ENCODE measurements at places on chromosomes 7 and 10.

DNA sequence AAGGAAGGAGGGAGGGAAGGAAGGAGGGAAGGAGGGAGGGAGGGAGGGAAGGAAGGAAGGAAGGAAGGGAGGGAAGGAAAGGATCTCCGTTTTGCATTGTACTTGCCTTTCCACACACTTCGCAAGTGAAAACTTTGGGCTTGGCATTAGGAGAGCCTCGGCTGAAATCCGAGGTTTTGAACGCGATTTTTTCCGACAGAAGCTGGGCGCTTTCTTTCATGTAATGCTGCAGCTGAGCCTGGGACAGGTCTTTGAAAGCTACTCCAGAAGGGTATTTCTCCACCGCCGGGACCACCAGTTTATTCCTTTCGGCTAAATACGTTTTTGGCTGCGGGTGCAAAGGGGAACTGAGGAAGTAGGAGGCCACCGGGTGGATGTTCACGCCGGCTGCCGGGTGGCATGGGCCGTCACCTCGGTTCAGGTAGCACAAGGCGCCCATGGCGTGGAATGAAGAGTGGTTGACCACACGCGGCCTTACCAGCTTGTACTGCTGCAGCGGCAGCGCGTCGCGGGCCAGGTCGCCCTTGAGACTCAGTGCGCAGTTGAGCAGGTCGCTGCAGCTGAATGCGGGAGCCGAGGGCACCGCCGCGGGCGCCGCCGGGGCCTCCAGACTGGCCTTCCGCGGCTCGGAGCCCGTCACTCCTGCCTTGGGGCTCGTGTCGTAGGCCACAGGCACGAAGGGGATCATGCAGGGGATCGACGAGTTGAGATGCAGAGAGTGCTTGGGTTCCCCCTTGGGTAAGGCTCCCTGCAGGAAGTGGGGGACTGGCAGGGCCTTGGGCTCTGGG is 825 bp downstream of the FEZF1 start:
- DNase-seq, result no peak

GRCh38 chr10:11697718-11698527 is 44.3 kb upstream of the ECHDC3 start:
- no peak for DNase-seq

DNA sequence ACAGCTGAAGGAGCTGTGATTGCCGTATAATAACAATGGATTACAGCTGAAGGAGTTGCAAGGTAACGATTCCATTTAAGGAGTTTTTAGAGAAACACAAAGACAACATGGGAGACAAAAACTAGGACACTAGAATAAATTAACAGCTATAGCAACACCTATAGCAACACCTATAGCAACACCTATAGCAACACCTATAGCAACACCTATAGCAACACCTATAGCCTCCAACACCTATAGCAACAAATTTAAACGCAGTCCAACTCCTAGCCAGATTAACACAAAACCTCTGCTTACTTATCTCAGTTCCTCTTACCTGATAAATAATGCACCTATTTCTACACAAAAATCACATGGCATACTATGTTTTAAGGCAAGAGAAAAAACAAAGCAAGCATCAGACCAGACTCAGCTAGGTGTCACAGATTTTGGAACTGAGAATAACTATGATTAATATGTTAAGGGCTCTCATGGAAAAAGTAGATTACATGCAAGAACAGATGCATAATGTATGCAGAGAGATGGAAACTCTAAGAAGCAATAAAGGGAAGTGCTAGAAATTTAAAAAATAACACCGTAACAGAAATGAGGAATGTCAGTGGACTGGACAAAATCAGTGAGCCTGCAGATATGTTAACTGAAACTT is 55.7 kb upstream of the SRPK2 start:
- DNase-seq, result no peak

- DNase-seq, result no peak
These were observed 8.8 kb upstream of the ZC3HAV1 start for GRCh38 chr7:139118234-139118804.

GRCh38 chr7:105297985-105298384 is 90.7 kb downstream of the SRPK2 start:
- no peak for DNase-seq

GRCh38 chr7:138885383-138886147 is 87.6 kb upstream of the ATP6V0A4 start:
- DNase-seq, result no peak

GRCh38 chr10:28215930-28216329 is 86.9 kb downstream of the MPP7 start:
- no peak for DNase-seq

DNA sequence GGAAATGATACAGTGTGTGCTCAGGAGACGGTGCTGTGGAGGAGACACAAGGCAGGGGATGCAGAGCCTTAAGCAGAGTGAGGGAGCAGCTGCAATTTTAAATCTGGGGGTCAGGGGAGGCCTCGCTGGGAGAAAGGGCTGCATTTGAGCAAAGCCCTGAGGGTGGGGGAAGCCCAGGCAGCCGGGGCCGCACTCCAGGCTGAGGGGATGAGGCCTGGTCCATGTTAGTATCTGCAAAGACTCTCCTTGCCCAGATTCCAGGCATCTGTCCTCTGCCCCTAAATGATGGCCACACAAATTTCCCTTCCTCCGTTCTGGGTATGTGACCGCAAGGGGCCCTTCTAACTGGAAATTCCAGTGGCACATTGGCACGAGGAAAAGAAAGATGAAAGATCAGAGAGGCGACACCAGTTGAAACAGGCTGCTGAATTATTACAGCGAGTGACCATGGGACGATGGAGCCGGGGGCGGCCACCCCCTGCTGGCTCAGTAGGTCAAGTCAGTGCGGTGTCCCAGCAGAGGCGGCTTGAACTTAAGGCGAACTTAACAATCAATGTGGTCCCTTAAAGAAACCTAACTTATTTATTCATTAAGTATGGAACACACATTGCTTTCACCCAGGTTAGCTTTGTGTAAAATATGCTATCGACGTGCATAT is 62.3 kb upstream of the KAT6B start:
- DNase-seq, result no peak

- no peak for DNase-seq
These were observed 71.9 kb downstream of the POT1 start for GRCh38 chr7:124857672-124858235.

DNA sequence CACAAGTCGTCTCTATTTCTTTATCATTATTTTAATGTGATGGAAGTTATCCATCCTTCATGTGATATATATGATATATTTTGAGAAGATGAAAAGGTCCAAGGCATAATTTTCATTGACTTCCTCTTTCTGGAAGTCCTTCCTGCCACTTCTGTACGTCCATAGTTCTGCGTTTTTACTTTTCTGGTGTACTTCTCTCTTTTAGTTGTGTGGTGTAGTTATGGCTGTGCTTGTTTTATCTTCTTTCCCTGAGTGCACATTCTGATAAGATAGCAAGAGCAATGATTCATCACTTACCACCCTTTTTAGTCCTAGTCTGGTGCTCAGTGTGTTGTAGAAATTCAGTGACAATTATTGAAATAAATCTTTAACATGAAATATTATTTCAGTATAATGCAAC is 231.3 kb upstream of the FERD3L start:
- DNase-seq, result no peak

DNA sequence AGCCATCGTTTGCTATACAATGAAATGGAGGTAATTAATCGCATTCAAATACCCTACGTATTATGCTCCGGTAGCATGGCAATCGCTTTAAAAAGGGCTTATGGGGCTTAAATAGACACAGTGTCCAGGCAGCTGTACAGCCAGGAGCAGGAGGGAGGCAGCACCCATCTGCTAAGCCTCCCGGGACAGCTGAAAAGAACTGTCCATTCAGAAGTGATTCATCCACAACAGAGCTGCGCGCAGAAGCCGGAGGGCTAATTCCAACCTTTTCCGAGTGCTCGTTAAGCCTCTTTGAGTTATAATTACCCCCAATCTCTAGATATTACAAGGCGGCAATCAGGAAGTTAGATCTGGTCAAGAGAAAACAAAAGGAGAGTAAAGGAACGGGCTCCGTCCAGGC is 58.3 kb downstream of the DPYSL4 start:
- no peak for DNase-seq

GRCh38 chr7:135975166-135975565 is 2.0 kb downstream of the MTPN start:
- no peak for DNase-seq

GRCh38 chr10:5832946-5833345 is 19.7 kb upstream of the GDI2 start:
- no peak for DNase-seq

- no peak for DNase-seq
These were observed 487.6 kb upstream of the MGMT start for GRCh38 chr10:128979405-128979804.

DNA sequence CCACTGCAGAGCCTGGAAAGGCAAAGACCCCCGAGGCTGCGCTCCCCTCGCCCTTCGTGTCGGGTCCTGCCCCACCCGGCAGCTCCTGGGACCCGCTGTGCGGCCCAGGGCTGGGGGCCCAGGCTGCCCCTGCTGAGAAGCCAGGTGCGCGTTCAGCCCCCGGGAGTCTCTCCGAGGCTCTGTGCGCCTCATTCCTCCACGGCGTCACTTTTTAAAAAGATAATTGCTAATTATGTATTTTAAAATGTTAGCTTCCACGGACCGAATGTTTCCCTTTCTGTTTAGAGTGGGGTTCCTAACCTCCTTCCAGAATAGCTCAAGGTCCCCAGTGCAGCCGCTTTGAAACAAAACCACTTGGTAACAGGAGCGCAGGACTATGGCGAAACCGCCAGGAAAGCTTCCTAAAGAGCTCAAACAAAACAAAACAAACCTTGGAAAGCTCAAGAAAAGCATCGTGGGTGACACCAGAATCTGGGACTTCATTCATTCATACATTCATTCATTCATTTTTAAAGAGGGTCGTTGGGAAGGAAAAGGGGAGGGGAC is 45.6 kb downstream of the PDIA4 start:
- no peak for DNase-seq

GRCh38 chr10:91381257-91381891 is 28.8 kb upstream of the HECTD2 start:
- DNase-seq, result no peak

- peak; percentile 99 for DNase-seq
These were observed 30.6 kb upstream of the GALNTL5 start for GRCh38 chr7:151925446-151926335.

DNA sequence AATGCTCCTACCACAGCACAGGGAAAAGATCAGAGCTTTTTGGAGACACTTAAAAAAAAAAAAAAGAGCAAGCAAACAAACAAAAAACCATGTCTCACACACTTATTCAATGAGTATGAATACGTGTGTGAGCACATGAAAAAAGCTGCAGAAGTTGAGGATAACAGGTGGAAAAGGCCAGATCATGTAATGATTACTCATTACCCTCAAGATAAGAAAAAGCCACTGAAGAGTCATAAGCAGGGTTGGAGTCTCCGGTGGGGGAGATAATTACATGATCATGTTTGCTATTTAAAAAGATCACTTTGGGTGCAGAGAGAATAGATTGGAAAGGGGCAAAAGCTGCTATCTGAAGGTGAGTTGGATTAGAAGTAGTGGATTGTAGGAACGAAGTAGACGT is 77.0 kb downstream of the POU6F2 start:
- no peak for DNase-seq

DNA sequence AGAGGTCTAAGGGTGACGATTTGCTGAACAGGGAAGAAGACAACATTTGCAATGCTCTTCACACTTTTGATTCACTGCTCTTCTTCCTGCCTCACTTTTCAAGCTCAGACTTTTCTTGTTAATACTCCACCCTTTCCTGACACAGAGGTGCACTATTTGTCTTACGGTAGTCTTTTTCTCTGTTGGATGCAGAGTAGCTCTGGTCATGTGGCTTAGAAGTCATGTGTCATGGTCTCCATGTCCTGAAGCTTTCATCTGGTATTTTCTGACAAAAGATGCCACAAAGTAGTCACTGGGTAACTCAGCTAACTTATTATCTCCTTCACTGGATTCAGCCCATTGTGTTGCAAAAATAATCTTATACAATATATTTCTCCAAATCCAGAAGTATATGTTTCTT is 149.1 kb downstream of the TFEC start:
- no peak for DNase-seq

DNA sequence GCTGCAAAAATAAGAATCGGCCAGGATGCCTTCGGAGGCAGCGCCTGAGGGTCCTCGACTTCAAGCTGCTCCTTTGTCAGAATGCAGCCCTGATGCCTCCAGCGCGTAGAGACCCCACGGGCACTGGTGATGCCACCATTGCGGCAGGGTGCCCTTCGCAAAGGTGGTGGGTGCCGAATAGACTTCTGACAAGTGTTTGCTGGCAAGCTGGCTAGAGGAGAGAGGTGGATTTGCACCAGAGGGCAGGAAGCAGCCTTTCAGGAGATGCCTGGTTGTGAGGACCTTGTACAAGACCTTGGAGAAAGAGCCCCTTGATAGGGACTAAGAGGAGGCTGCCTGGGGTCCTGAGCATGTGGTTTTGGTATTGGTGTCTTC is 103.2 kb upstream of the PPIF start:
- DNase-seq, result no peak

DNA sequence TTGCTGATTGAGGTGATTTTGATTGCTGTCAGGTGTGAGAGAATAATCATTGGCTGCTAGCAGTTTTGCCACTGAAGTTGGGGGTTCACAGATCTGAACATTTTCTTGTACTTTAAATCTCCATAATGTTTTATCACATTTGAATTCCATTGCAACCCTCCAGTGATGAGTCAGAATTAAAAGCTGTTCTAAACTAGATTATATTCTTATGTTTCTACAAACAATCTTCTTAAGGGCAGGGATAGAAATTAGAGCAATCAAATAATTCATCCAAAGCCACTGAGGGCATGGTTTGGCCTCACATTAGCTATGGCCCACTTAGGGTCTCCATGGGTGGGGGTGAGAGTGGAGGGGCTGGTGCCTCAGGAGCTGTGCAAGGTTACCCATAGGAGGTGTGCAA is 53.0 kb upstream of the RPA3 start:
- no peak for DNase-seq
